Cardiac ventricle fibroblast (primary cell): ENCODE measurements at places on chromosomes 3 and 15. TPM values are rescaled to one million over a fixed set of nuclear protein-coding genes. Genes with fewer than 3 reads are reported as not detected.

Gene KPNA4
- 16.2 and 17.6 TPM in 2 replicates for total RNA-seq

Gene SI
- not detected in 2 replicates for total RNA-seq

Gene EOMES
- not detected in 2 replicates for total RNA-seq

Gene ZNF654
- total RNA-seq, result 10.9 and 14.0 TPM in 2 replicates

Gene TM4SF18
- 1.1 and 1.2 TPM in 2 replicates for total RNA-seq

Gene SNTN
- total RNA-seq, result not detected in 2 replicates

Gene GHSR
- total RNA-seq, result not detected in 2 replicates
